NCI-H1092 (cell line): ENCODE measurements at places on chromosomes 3 and 15.

GRCh38 chr3:154139996-154140436, 18.8 kb downstream of the ARHGEF26 start:
- no peak for DNase-seq

DNA sequence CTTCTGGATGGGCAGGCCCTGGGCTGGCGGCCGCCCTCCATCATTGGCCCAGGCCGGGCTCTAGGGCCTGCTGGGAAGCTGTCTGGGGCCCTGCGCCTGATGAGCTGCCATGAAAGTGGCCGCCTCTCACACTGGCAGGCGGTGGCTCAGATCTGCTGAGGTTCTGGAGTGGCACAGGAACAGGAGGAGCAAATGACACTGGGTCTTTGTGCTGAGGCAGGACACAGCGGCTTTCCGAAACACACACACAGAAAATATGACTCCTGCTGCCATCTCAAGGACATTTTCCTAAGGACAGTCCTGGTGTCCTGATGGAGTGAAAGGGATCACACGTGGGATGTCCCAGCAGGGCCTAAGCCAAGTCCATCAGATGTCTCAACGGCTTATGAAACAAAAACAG, 103.5 kb downstream of the NUP210 start:
- no peak for DNase-seq

GRCh38 chr3:174547801-174548435, 311.2 kb upstream of the NAALADL2 start:
- DNase-seq = no peak

- no peak for DNase-seq
These were observed 165.6 kb downstream of the GMNC start for GRCh38 chr3:190696777-190697501.

DNA sequence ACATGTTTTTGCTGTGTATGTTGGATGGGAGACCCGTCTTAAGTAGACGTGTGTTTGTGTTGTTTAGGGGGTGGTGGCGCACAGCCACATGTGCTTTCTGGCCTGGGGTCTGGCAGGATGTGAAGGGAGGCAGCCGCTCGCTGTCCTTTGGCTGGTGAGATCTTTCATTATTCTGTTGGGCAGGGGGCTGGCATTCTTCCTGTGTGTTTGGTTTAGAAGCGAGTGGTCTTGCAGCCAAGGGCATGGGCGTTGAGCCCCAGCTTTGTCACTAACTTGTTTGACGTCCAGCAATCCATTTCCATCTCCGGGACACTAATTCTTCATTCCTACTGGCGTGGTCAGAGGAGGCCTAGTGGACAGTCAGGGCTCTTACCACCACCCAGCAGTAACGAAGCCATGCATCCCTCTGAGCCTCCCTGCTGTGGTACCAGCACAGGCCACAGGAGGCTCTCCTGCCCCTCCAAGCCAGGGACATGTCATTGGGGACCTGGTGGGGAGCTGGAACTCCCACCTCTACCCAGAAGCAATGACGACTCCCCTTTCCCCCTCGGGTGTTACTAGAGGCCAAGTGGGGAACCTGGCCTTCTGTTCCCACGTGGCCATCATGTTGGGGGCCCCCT, 10.7 kb downstream of the THSD4 start:
- no peak for DNase-seq

DNA sequence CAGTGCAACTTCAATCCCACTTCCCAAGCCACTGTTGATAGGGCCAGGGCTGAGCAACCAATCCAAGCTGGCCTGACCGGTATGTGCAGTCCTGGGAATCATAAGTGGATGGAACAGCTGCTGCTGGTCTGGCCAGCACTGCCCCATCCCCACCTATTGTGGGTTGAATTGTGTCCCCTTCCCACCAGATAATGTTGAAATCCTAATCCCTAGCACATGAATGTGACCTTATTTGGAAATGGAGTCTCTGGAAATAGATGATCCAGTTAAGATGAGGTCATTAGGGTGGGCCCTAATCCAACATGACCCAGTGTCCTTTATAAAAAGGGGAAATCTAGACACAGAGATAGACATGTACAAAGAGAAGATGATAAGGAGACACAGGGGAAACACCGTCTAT, 13.7 kb upstream of the PDIA5 start:
- no peak for DNase-seq

- DNase-seq = no peak
These were observed 78.2 kb downstream of the CHAC1 start for GRCh38 chr15:41031232-41032078.

- no peak for DNase-seq
These were observed 705.5 kb downstream of the DIPK2A start for GRCh38 chr3:144677103-144677502.

DNA sequence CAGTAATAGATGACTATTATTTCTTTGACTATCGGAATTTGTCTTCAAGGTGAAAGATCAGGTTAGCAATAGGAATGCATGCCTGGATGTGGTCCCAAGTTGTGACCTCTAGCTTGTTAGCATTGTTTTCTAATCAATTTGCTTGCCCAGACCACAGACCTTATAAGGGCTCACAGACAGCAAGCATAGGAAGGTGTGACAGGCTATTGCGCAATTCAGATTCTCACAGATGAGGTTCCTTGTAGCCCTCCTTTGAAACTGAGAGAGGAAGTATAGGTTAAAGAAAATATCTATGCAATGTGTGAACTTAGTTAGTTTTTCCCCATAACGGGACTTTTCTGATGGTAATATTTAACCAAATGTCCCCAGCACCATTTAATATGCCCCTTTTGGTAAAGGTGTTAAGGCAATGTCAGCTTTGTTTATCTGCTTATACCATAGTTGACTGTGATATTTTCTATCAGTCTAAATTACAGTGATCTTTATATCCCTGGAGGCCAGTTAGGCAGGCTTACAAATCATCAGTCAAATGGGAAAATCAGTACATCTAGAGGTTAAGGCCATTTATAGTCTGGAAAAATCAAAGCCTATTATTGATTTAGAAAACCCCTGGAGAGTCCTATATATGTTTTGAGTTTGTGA, 168.1 kb upstream of the MBNL1 start:
- DNase-seq = no peak

- DNase-seq = no peak
These were observed 6.1 kb downstream of the RHO start for GRCh38 chr3:129534428-129535027.

- no peak for DNase-seq
These were observed 66.1 kb downstream of the LSM3 start for GRCh38 chr3:14244521-14245247.

DNA sequence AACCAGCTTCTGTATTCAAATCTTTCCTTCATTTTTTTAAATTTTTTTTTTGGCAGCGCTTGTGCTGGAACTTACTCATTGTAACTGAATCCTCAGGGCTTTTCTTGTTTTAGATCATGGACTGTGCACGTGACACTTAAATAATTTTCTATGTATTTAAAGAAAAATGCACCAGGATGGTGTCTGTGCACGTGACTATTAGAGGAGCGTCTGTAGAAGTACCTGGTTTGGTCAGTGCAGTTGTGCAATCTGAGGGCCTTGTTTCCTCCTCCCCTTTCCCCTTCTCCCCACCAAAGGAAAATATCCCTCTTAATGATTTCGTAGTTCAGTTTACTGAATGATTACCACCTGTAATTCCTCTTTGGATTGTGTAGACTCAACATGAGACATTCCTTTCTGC, 31.3 kb downstream of the EDEM1 start:
- no peak for DNase-seq

DNA sequence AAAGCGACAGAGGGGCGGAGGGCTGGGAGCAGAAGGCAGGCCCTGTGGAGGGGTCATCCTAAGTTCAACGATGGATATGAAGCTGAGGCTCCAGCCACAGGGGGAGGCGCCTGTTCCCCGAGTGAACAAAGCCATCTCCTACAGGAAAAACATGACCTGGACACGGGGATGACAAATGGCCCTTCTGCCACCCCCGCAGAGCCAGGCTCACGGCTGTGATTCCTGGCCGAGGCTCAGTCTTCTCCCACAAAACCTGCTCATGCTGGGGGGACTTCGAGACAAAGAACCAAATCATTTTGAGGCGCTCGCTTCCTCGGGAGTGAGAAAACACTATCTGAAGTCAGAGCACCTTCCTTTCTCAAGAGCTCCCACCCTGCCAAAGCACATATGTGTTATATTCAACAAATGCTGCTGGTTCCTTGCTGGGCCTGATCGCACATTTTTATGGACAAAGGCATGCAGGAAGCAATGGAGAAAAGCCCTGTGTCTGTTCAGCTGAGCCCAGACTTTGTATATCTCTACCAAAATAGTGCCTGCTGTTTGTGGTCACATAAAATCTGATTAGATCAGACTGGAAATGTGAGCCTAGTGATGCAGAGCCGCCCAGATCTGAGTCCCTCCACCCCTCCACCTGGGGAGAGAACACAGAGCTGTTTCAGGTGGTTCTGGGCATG, 5.6 kb downstream of the RBP1 start:
- DNase-seq = peak; percentile 82

DNA sequence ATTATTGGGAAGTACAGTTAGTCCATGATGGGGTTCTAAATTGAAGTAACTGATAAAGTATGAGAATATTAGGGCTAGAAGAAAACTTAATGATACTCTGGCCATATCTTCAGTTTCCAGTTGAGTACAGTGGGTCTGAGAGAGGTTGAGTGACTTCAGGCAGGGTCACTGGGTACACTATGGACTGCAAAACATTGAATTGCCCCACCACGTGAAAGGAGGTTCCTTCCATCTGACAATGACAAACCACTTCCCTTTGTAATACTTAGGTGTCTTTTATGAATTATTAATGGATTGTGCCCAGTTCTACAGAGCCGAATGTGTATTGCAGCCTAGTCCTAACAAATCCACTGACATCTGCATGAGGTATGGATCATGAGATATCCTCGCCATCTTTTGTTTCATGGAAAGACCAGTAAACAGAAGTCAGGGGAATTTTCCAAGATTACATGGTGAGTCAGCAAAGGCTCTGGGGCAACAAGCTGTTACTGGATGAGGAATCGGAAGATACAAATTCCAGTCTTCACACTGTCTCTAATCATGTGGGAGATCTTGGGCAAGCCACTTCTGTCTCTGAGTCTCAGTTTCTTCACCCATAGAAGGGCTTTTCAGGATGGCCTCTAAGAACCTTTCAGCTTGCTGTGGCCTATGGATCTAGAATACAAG, 66.5 kb upstream of the BCL6 start:
- no peak for DNase-seq

DNA sequence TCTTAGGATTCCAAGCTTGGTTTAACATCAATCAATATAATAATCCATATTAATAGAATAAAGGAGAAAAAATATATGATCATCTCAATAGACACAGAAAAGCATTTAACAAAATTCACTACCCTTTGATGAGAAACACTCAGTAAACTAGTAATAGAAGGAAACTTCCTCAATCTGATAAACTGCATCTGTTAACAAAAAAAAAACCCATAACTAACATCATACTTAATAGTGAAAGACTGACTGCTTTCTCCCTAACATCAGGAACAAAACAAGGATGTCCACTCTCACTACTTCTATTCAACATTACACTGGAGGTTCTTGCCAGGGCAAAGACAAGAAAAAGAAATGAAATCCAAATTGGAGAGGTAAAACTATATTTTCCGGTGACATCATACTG, 30.5 kb downstream of the LRRK1 start:
- DNase-seq = no peak

DNA sequence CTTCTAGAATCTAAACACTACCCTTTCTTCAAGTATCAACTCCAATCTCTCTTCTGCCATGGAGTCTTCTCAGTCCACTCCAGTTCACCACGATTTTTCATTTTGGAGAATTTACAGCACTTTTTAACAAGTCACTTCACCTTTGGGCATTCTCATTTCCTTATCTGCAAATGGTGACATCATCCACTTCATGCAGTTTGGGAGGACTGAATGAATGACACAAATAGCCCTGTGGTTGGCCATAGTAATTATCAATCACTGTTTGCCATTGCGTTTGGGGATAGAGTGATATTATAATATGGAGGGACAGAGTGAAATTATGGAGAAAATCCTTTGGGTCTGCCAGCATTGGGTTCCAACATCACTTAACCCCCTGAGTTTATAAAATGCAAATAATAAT, 38.0 kb upstream of the TM4SF1 start:
- no peak for DNase-seq

GRCh38 chr3:123593381-123593780, 8.5 kb upstream of the HACD2 start:
- DNase-seq = no peak

GRCh38 chr3:59017617-59017984, 32.2 kb downstream of the CFAP20DC start:
- no peak for DNase-seq

DNA sequence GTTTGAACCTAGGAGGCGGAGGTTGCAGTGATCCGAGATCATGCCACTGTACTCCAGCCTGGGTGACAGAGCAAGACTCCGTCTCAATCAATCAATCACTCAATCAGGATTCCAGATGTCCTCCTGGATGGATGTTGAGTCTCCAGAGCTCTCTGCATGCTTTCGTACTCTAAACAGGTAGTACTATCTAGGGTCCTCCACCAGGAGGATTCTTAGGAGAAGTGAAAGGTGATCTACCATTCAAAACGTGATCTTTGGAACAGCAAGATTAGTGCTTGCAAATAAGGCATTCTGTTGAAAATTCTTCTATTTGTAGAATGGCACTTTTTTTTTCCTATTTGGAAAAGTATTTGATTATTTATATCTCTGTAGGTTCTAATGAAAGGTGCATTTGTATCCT, 34.3 kb downstream of the CNOT10 start:
- DNase-seq = no peak

DNA sequence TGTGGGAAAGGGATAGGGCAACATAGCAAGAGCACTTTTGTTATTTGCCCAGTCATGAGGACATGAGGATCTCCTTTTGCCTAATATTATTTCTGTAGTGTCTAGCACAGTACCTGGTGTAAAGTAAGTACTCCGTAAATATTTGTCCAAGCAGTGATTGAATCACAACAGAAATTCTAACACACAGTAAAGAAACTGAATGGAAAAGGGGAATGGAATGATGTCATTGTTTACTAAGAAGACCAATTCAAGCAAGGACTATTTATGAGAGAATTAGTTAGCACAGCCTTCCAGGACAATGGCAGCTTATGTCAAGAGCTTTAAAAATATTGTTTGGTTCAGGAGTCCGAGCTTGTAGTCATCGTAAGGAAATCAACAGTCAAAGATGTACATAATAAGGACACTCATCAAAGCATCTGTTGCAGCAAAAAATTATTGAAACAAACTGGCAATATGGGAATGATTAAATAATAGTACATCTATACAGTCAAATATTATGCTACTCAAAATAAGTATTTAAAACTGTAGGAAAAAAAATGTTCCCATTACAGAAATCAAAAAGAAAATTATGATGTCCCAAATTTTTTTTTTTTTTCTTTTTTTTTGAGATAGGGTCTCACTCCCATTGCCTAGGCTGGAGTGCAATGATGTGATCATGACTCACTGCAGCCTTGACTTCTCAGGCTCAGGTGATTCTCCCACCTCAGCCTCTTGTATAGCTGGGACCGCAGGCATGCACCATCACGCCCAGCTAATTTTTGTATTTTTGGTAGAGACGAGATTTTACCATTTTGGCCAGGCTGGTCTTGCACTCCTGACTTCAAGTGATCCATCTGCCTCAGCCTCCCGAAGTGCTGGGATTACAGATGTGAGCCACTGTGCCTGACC, 17.9 kb downstream of the CAPN7 start:
- DNase-seq = no peak
